ENCODE measurements at places on chromosomes 16 and 17.
A peak's percentile ranks its signal among the peaks of the same experiment; 100 is the strongest.

GRCh38 chr17:65745241-65745640 lies 183.8 kb upstream of the AXIN2 start:
- DNase-seq = no peak

- no peak for DNase-seq
Measured at GRCh38 chr17:63349478-63350000, 96.6 kb downstream of the CYB561 start.

DNA sequence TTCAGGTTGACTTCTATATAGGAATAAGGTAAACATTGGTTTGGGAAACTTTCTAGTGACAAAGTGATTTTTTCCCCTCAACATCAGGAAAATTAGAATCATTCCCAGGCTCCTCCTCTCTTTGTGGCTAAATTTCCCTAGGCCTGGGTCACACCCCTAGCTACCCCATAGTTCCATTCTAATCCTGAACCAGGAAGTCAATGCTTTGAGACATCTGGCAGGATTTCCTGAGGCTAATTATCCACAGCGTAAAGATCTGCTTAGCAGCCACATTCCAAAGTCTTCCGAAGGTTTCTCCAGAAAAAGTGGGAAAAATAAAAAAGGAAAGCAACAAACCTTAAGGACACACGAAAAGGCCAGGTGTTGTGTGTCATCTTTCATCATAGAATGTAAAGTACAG lies 60.3 kb upstream of the CORO6 start:
- peak; percentile 34 for DNase-seq

DNA sequence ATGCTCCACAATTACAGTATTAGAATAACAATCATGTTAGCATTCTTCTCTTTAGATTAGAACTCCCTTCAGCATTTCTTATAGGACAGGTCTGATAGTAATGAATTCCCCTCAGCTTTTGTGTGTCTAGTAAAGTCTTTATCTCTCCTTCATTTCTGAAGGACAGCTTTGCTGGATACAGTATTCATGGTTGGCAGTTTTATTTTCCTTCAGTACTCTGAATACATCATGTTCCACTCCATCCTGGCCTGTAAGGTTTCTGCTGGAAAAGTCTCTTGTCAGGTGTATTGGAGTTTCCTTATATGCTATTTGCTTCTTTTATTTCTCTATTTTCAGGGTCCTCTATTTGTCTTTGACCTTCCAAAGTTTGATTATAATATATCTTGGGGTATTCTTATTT lies 4.0 kb upstream of the ABCA10 start:
- no peak for DNase-seq

DNA sequence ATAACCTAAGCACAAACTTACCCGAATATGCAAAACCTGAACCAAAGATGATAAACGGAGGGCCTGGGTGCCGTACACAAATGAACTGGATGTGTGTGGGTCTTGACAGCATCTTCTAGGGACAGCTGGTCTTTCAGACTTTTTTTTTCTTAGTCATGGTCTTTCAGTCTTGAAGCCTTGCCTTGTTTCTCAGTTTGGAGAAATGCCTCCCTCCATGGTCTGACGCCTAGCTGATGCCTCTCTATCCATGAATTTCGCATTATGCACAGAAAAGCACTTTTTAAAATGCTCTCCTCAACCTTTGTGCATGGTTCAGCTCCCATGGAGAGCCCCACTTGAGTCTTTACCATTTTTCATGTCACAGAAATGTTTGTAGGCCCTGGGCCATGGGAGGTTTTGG lies 52.8 kb upstream of the LYRM9 start:
- no peak for DNase-seq

- DNase-seq = no peak
Measured at GRCh38 chr17:58680038-58680369, 11.8 kb downstream of the TEX14 start.

GRCh38 chr17:41939693-41940090 lies 9.3 kb downstream of the ODAD4 start:
- no peak for DNase-seq

- peak; percentile 71 for DNase-seq
Measured at GRCh38 chr16:55370762-55371482, 46.9 kb downstream of the IRX6 start.

DNA sequence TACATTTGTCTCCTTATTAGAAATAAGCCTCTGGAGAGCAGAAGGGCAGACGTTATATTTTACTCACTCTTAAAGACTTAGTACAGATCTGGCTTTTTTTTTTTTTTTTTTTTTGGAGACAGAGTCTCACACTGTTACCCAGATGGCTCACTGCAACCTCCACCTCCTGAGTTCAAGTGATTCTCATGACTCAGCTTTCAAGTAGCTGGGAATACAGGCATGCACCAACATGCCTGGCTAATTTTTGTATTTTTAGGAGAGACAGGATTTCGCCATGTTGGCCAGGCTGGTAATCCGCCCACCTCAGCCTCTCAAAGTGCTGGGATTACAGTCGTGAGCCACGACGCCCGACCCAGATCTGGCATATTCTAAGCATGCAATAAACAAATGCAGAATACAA lies 36.4 kb upstream of the TMEM97 start:
- DNase-seq = peak; percentile 32

GRCh38 chr17:28871056-28871579 lies 16.3 kb downstream of the ERAL1 start:
- no peak for DNase-seq

- DNase-seq = no peak
Measured at GRCh38 chr17:39223907-39224777, 1.6 kb downstream of the STAC2 start.

GRCh38 chr17:81207610-81208581 lies 14.9 kb downstream of the CEP131 start:
- DNase-seq = no peak

DNA sequence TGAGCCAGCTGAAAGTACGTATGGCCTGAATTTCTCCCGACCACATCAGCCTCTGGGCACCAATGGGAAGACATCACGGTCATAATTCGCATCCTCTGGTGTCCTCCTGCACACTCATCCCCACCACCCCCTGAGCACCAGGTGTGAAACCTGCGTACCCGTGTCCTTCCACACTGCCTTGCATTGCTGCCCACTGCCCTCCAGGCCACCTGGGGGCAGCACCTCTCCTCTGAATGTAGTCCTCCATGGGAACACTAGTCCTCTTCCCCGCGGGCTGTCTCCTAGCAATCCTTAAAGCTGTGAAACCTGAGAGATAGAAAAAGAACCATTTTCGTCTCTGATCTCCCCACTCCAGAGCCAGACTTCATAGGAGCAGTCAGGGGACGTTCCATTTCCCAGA lies 125.5 kb downstream of the ZNF18 start:
- DNase-seq = no peak

GRCh38 chr16:67683767-67684166 lies 17.2 kb downstream of the C16orf86 start:
- DNase-seq = no peak

- no peak for DNase-seq
Measured at GRCh38 chr17:17892009-17892408, 55.2 kb upstream of the SREBF1 start.

- DNase-seq = no peak
Measured at GRCh38 chr17:43461185-43461584, 22.6 kb upstream of the DHX8 start.

DNA sequence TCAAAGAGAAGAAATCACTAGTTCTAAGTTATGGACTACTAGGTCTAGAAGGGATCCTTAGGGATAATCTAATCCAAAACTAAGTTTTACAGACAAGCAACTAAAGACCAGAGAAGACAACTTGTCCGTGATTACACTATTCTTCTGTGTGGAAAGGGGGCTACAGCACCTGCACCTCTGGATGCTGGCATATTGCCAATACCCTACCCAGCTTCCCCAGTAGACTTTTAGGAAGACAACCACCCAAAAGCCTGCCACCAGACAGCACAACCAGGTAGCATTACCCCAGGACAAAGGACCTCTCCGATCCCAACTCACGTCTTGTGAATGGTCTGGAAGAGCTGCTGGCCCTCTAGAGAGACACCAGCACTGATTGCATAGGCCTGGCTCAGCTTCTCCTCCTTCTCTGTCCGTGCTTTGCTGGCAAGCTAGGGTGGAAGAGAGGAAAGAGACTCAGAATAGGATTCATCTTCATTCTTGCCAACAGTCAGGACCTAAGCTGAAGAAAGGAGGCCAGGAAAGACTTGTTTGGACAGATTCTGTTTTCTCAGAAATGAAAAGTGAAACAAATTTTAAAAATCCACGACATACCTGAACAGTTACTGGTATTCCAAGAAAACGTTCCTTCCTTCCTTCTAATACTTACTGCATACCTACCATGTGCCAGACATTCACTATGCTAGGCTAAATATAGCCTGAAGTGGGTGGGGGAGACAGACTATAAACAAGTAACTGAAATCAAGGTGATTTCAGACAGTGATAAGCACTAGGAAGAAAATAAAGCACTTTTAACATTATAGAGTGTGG lies 25.3 kb upstream of the TMEM101 start:
- no peak for DNase-seq

DNA sequence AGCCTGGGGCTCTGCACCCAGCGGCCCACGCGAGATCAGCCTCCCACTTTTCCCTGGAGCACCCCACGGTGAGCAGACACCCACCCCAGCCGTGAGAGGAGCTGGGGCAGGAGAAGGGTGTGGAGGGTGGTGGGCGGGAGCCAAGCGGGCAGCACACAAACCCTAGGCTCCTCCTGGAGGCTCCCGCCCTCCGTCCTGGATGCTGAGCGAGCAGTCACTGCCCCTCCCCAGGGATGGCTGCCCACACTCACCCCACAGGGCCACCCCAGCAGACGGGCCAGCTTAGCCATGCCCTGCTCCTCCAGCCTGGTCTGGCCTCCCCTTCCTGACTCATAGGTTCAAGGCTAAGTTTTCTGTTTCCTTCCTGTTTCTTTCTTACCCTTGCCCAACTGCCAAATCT lies 15.7 kb upstream of the ABCC3 start:
- DNase-seq = no peak

GRCh38 chr16:85017151-85017550 lies 5.8 kb upstream of the ZDHHC7 start:
- no peak for DNase-seq

DNA sequence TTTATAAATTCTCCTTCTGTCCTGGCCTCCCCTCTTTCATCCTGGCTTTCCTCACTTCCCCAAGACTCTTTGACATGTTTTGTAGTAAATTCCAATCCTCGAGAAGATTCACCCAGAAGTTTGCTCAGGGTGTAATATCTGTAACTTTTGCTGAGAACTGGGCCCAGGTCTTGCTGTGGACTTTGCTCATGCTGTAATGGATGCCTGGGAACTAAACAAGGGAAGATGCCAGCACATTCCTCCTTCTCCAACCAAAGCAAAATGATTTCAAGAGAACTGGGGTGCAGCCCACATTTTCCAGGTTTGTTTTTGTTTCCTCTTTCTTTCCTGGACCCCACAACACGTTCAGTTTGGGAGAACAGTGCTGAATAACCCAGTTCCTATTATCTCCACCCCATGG lies 6.6 kb upstream of the SALL1 start:
- DNase-seq = no peak

GRCh38 chr17:37708616-37709212 lies 36.1 kb downstream of the HNF1B start:
- no peak for DNase-seq

- DNase-seq = no peak
Measured at GRCh38 chr16:30858829-30859423, 35.0 kb downstream of the BCL7C start.

DNA sequence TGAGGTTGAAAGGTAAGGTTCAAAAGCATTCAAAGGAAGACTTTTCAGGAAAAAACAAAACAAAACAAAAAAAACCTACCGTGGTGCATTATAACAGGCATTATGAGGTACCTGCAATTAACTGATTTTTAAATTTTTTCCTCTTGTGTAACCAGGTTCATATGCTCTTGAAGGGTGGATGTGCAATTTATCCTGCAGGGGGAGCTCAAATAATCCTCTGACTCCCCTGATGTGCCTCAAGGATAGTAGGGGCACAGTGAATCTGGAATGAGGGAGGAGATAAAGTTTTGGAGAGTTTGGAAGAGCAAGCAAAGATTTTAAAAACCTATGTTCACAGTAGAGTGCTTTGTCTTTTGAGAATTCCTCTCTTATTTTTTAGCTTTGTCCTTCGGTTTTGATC lies 1349.4 kb downstream of the CDH8 start:
- no peak for DNase-seq

DNA sequence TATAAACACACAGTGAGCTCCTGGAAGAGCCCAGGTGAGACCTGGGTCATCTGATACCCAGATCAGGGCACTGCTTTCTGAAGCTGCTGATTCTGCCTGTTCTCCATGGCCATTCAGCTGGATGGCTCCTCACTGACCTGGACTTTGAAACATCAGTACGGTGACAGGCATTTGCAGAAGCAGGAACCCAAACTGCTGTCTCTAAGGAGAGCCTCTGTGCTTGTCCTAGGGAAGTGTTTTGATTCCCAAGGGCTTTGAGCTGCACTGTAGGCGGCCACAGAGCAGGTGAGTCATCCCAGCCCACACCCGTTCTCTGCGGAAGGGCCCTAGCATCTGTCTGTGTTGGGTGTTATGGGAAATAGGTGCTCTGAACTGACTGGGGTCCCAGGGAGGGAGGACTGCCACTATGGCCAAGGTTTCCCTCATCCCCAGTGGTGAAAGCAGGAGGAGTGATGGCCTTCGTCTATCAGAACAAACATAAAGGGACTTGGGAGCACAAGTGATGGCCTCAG lies 60.7 kb upstream of the ADCY9 start:
- no peak for DNase-seq

GRCh38 chr17:77691216-77692085 lies 267.1 kb upstream of the TNRC6C start:
- DNase-seq = no peak

DNA sequence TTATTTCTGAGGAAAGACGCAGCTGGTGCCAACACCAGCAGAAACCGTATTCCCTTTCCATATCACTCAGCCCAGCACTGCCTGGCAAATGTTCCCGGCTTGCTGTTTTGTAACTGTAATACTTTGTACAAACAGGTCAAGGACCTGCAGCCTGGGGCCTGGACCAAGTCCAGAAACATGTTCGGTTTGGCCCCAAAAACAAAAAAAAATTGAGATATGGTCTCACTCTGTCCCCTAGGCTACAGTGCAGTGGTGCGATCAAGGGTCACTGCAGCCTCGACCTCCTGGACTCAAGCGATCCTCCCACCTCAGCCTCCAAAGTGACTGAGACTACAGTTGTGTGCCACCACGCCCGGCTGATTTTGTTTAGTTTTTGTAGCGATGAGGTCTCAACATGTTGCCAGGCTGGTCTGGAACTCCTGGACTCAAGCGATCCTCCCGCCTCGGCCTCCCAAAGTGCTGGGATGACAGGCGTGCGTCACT lies 1.2 kb downstream of the HAGH start:
- DNase-seq = no peak

- no peak for DNase-seq
Measured at GRCh38 chr17:30278032-30278431, 13.7 kb downstream of the BLMH start.

All from muscle of back (tissue), 13 donors.